Left renal pelvis (tissue), 4 donors: ENCODE measurements at places on chromosomes 13 and 19. TPM values are rescaled to one million over a fixed set of nuclear protein-coding genes. Genes with fewer than 3 reads are reported as not detected.

Gene GIPR
- polyA plus RNA-seq = 0.36 TPM

- DNase-seq = no peak
Observed at GRCh38 chr19:49930483-49931011, 1.2 kb upstream of the NUP62 start.

GRCh38 chr19:49957262-49957915, 3.6 kb downstream of the SIGLEC11 start:
- DNase-seq = no peak

DNA sequence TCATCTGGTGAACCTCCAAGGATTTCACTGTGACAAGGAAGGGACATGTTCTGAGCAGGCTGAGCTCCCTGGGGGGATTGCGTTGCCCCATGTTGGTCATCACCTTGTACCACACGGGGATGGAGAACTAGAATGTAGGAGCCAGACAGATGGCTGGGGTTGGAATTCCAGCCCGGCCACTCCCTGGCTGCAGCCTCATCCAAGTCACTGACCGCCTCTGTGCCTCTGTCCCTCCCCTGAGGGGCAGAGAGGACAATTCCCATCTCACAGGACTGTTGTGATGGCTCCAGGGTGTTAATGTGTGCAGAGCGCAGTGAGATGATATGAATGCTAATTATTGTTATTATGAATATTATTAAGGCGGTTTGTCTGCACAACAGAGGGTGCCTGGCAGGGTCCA, 24.1 kb downstream of the ADGRL1 start:
- no peak for DNase-seq

Gene PPM1N
- polyA plus RNA-seq = 0.56 TPM
